Stimulated activated CD4-positive, alpha-beta T cell treated with anti-CD3 and anti-CD28 coated beads, Interleukin-12 subunit alpha, Interleukin-12 subunit beta, amount 100 ng/mL, for 24 hours (primary cell): ENCODE measurements at places on chromosomes 1 and 21.

GRCh38 chr1:7418442-7419080 lies 352.5 kb upstream of the VAMP3 start:
- no peak for DNase-seq

GRCh38 chr1:14606632-14607031 lies 8.1 kb downstream of the KAZN start:
- no peak for DNase-seq

- DNase-seq = no peak
These were observed 32.7 kb upstream of the RAB4A start for GRCh38 chr1:229238231-229238630.

- DNase-seq = no peak
These were observed 10.0 kb upstream of the RASSF5 start for GRCh38 chr1:206497363-206497762.

- no peak for DNase-seq
These were observed 15.7 kb upstream of the ZBTB18 start for GRCh38 chr1:244035358-244035757.

- no peak for DNase-seq
These were observed 113.6 kb upstream of the KIF26B start for GRCh38 chr1:245041058-245041698.

DNA sequence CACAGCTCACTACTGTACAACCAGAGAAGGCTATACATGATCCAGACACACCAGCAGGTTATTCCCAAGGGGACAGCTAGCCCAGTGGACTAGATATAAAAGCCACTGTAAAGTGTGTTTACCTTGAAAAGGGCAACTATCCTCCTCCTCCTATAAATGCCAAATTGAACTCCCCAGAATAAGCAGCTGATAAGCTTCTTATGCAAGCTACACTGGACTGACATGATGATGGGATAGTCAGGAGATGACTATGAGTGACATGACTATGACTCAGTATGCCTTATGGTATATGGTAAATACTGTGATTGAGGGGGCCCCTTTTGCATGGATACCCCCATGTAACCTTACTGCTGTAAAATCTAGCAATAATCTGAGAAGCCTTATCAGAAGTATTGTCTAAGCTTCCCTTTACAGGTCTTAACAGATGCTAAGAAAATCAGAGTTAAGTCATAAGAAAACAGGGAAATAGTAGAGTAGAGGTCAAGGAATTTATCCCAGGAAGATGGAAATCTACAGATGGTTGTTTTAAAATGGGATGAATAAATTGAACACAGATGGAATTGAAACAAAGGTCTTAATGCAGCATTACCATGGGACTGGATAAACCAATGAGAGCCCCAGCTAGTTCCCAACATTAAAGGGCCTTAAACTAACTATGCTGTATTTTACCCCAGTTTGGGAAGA lies 55.8 kb downstream of the TRIM33 start:
- no peak for DNase-seq

- no peak for DNase-seq
These were observed 15.8 kb downstream of the MAPKAPK2 start for GRCh38 chr1:206700445-206701036.

DNA sequence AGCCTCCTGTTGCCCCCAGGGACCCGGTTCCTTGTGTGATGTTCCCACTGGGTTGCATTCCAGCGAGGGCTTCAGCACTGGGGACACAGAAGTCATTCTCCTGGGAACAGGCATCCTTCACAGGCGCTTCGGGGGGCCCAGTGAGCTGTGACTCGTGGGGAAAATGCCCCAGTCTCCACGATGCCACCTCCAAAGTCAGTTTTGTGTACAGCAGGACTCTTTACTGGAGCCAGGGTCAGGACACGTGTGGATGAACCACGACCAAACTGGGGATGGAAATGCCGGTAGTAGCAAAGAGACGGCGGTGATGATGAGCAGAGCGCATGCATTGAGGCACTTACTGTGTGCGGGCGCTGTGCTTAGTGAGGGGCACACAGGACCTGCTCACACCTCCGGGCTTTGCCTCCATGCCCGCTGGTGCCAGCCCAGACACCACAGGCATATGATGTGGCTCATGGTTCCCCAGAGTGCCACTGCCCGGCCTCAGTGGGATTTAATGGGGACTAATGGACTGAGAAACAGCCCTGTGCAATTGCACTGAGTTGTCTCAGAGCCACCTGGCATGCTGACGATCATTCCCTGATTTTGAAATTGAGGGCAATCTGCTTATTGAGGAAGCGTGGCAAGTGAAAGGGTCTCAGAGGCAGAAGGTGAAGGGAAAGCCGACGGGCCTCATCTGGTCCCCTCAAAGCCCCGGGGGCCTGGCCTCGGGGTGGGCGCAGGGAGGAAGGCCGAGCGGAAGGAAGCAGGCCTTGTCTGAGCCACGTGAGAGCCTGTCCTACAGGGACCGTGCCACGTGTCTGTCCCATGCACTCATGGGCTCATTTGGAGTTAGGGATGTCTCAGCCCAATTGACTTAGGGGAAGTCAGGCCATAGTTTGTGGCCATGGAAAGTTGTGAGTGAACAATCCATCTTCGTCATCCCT lies 91.4 kb downstream of the PDE9A start:
- DNase-seq = no peak

- no peak for DNase-seq
These were observed 326.0 kb upstream of the RUNX1 start for GRCh38 chr21:35375115-35375514.

GRCh38 chr21:29025328-29025713 lies 853 bp downstream of the USP16 start:
- DNase-seq = no peak

GRCh38 chr1:117894078-117894477 lies 35.3 kb downstream of the GDAP2 start:
- no peak for DNase-seq

GRCh38 chr21:42617486-42617885 lies 35.9 kb upstream of the PDE9A start:
- DNase-seq = no peak

GRCh38 chr1:20109223-20109856 lies 10.0 kb downstream of the PLA2G2D start:
- DNase-seq = no peak
